GM23338 (cell line): ENCODE measurements at places on chromosomes 2 and 18.

DNA sequence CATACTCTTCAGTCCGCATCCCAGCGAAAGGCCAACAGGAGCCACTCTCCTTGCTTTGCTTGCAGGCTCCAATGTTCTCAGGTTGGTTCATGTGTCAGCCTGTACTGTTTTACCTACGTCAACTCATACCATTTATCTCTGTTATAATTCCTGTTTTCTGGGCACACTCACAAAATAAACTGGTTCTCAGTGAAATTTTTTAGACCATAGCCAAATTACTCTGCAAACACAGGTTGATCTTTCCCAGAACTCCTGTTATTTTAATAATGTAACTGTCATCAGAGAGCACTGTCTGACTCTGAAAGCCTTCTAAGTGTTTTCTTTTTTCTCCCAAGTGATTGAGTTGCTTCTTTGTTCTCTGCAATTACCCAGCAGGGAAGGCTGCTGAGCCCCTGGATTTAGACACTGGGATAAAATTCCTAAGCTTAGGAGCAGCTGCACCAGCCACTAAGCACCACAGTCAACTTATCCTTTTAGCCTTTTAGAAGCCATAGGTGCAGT, 111.6 kb upstream of the PIEZO2 start:
- H3K27me3 ChIP-seq = no peaks in the 10 kb centered on the region
- H3K4me1 ChIP-seq = peaks cover 7% of the 10 kb centered on the region
- no peak overlapping the region for H3K27ac ChIP-seq
- DNase-seq = peak; percentile 57
- H3K4me3 ChIP-seq = no peak overlapping the region

- H3K4me3 ChIP-seq = no peak overlapping the region
- peak; percentile 81 for DNase-seq
- H3K36me3 ChIP-seq = no peaks in the 10 kb centered on the region
Measured at GRCh38 chr18:46481048-46481846, 175.8 kb downstream of the LOXHD1 start.

DNA sequence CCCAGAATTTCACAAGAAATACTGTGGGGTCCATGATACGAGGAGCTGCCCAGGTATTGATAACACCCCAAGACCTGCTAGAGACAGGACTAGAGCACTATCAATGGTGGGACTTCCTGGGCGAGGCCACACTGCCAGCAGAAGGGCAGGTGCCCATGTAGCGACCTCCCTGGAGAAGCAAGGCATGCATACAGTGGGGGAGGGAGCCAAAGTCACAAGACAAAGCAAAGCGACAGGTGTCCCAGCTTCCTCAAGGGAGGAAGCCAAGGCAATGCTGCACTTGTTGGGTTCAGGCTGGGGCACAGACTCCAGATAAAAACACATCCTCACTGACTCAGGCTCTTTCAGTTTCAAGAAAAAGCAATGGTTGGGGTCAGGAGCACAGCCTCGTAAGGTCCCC, 7.5 kb downstream of the CD207 start:
- H3K4me1 ChIP-seq = peaks cover 13% of the 10 kb centered on the region
- peak; percentile 50 for DNase-seq
- no peaks in the 10 kb centered on the region for H3K36me3 ChIP-seq
- no peak overlapping the region for H3K27ac ChIP-seq

DNA sequence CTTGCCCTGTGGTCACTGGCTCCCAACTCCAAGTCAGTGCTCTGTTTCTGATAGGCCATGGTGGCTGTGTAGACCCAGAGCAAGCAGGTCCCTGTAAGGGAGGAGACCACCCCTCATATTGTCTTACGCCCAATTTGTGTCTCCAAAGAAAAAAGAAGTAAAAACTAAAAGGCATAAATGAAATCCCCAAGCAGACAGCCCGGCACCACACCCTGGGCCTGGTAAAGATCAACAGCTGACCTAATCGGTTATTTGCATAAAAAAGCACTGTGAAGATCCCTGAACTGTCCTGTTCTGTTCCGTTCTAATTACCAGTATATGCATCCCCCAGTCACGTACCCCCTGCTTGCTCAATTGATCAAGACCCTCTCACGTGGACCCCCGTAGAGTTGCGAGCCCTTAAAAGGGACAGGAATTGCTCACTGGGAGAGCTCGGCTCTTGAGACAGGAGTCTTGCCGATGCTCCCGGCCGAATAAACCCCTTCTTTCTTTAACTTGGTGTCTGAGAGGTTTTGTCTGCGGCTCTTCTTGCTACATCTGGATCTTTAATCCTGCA, 364.1 kb upstream of the HS6ST1 start:
- no peaks in the 10 kb centered on the region for H3K27me3 ChIP-seq
- DNase-seq = no peak
- H3K4me1 ChIP-seq = peaks cover 10% of the 10 kb centered on the region
- no peaks in the 10 kb centered on the region for H3K36me3 ChIP-seq

DNA sequence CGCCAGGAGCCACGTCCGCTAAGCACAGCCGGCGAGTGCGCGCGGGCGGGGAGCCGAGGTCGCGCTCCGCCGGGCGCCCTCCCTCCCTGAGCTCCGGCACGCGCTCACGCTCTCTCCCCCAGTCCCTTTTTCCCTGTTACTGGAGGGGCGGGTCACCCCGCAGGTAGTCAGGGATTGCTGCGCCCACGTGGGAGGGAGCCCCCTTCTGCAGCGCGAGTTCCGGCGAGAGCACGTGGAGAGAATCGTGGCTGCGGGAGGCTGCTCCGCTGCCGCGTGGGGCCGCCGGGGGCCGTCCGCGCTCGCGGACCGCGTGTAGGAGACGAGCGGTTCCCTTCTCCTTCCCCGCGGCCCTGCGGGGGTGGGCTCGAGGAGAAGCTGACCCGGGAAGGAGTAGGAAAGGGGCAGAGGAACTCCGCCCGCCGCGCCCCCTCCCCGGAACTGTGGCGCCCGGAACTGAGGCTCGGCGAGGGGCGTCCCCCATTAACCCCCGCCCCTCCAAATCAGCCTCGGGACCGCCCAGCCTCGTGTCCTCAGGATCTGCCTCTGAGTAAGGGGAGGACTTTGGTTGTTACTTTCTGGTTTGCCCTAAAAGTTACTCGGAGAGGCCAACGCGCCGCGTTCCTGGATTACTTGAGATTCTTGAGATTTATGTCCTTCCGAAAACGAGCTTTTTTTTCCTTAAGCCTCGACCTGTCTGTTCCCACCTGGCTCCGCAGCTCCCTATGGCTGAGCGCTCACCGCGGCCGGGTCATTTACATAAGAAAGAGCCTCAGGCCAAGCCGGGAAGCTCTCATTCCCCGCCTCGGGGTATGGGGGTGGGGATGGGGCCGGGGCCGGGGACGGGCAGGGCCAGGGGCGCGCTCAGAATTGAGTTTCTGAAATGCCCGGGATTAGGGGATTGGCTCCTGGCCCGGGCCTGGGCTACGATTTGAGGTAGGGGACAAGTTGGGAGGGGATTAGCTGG, 1.1 kb downstream of the HK2 start:
- H3K27ac ChIP-seq = peak overlapping the region; percentile 99
- H3K4me3 ChIP-seq = peak overlapping the region; percentile 98
- peak; percentile 97 for DNase-seq
- H3K36me3 ChIP-seq = no peaks in the 10 kb centered on the region
- no peaks in the 10 kb centered on the region for H3K27me3 ChIP-seq
- H3K4me1 ChIP-seq = peaks cover 32% of the 10 kb centered on the region

DNA sequence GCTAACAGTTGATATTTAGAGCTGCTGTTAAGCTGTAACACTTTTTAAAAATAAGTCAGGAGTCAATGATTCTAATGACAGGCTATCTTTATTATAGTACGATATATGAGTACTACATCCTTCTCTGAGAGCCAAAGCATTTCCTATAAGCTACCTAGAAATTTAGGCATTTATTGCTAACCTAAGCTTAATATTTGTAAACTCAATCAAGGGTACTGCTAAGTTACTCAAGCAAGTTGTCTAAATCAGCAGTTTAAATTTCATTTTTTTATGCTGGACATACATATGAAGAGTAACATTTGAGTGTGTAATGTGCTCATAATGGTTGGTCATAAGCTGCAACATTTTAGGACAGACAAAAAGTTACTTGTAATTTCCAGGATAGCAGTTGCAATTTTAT, 1576.5 kb upstream of the NXPH2 start:
- no peak overlapping the region for H3K4me3 ChIP-seq
- H3K27ac ChIP-seq = peak overlapping the region; percentile 78
- no peaks in the 10 kb centered on the region for H3K27me3 ChIP-seq
- H3K4me1 ChIP-seq = peaks cover 30% of the 10 kb centered on the region
- DNase-seq = no peak

- no peaks in the 10 kb centered on the region for H3K27me3 ChIP-seq
- H3K36me3 ChIP-seq = no peaks in the 10 kb centered on the region
- no peak for DNase-seq
- H3K4me3 ChIP-seq = no peak overlapping the region
Measured at GRCh38 chr2:168030862-168031624, 216.4 kb downstream of the STK39 start.

DNA sequence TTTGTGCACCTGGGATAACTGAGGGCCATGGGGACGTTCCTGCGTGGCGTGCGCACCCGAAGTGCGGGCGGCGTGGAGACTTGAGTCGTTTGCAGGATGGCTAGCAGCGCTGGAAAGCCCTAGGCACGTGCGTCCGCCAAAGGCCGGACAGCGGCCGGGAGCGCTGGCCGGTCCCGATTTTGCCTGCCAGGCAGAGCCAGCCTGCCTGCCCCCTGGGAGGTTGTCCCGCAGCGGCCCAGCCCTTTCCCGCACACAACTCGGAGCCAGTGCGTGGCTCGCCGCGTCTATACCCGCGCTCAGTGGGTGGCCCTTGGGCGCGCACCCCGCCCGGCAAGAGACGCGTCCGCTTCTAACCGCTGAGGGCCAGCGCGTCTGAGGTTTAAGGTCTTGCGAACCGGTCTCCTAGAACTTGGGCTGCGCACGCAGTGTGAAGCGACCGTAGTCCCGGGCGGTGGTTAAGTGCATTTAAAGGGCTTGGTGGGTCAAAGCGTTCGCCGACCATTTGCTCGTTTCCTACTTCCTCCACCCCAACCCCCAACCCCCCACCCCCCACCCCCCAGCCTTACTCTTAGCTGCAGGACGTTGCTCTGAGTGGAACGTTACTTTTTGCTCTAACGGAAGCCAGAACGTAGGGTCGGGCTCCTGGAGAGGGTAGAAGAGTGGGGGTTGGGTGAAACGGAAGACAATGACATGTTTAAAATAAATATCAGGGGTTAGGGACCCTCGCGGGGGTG, 627 bp downstream of the CDCA7 start:
- DNase-seq = peak; percentile 85
- peaks cover 33% of the 10 kb centered on the region for H3K4me1 ChIP-seq
- no peak overlapping the region for H3K27ac ChIP-seq
- H3K4me3 ChIP-seq = peak overlapping the region; percentile 59

DNA sequence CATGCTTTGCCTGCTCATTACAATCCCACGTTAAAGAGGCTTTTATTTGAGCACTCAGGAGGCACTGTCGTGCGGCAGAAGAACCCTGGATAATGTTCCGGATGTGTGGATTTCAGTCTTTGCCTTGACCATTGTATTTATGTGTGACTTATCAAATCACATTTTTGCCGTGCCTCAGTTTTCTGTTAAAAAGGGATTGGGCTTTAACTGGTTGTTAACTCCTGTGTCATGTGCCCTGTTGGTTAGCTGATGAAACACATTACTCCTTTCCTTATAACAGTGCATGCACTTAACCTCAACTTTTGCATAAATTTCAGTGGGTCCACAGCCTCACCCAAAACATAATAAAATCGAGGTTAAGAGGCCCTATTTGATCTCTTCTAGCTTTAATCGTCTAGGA, 52.7 kb downstream of the NAB1 start:
- H3K27me3 ChIP-seq = no peaks in the 10 kb centered on the region
- H3K27ac ChIP-seq = no peak overlapping the region
- DNase-seq = no peak
- H3K4me3 ChIP-seq = no peak overlapping the region
- H3K4me1 ChIP-seq = peaks cover 23% of the 10 kb centered on the region

DNA sequence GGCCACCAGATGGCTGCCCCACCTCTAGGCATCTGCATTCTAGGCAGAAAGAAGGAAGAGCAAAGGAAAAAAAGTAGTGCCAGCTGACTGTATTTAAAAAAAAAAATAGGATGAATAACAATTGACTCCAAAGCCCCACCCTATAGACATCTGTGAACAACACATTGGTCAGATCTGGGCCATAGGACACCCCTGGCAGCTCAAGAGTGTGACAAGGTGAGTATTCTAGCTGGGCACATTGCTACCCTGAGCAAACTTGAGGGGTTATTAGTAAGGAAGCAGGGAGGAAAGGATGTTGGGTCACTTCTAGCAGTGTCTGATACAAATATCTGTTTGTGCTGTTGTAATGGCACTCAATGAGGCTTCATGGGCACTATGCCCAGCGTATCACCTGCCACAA, 58.6 kb upstream of the NPAS2 start:
- H3K36me3 ChIP-seq = no peaks in the 10 kb centered on the region
- H3K4me1 ChIP-seq = no peaks in the 10 kb centered on the region
- no peak overlapping the region for H3K4me3 ChIP-seq
- no peaks in the 10 kb centered on the region for H3K27me3 ChIP-seq
- no peak for DNase-seq

DNA sequence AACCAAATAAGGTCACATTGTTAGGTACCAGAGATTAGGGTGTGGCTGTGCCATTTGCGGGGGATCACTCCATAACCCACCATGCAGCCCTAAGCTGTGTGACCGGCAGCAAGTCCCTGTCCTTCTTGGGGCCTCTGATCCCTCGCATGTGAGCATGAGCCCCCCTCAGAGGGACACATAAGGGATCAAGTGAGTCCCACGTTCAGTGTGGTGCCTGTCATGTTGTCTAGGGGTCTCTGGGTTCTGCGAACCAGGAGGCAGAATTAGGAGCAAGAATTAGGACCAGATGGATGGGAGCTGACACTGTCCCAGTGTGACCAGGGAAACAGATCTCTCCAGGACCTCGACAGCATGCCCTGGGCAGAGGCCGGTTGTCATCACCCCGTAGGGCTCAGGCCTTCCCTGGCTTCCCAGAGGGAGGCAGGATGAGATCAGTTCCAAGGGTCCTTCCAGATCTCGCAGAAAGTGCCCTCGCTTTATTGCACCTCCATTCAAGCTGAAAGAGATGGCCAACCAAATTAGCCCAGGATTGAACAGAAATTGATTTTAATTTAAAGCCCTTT, 113.2 kb upstream of the OTOS start:
- no peaks in the 10 kb centered on the region for H3K4me1 ChIP-seq
- H3K27me3 ChIP-seq = no peaks in the 10 kb centered on the region
- H3K4me3 ChIP-seq = no peak overlapping the region
- H3K27ac ChIP-seq = no peak overlapping the region
- H3K36me3 ChIP-seq = no peaks in the 10 kb centered on the region

GRCh38 chr2:55025627-55026026, 24.6 kb downstream of the RTN4 start:
- peaks cover 74% of the 10 kb centered on the region for H3K4me1 ChIP-seq
- no peak overlapping the region for H3K4me3 ChIP-seq
- no peak for DNase-seq
- no peaks in the 10 kb centered on the region for H3K36me3 ChIP-seq
- H3K27ac ChIP-seq = 0 out of 2 replicates have a peak overlapping the region, but pooled peaks have one; percentile 5
- no peaks in the 10 kb centered on the region for H3K27me3 ChIP-seq

DNA sequence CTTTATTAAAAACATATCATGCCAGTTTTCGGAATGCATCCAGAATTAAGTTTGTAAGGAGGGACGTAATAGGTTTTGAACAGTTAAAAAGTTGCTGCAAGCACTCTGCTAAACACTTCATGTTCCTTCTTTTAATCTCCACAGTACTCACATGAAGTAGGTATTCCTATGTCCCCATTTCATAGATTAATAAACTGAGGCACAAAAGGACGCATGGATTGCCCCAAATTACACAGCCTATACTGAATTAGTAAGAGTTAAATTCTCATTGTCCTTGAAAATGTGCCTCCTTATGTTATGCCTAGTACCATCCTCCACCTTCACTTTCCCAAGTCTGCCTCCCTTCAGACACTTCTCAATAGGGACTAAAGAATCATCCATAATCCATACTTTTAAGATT, 358.9 kb upstream of the ATP5MC3 start:
- no peak overlapping the region for H3K4me3 ChIP-seq
- H3K27ac ChIP-seq = no peak overlapping the region
- H3K27me3 ChIP-seq = no peaks in the 10 kb centered on the region
- H3K36me3 ChIP-seq = no peaks in the 10 kb centered on the region
